CD4-positive, alpha-beta T cell (primary cell): ENCODE measurements at places on chromosomes 7 and 10. TPM values are rescaled to one million over a fixed set of nuclear protein-coding genes. Genes with fewer than 3 reads are reported as not detected.

DNA sequence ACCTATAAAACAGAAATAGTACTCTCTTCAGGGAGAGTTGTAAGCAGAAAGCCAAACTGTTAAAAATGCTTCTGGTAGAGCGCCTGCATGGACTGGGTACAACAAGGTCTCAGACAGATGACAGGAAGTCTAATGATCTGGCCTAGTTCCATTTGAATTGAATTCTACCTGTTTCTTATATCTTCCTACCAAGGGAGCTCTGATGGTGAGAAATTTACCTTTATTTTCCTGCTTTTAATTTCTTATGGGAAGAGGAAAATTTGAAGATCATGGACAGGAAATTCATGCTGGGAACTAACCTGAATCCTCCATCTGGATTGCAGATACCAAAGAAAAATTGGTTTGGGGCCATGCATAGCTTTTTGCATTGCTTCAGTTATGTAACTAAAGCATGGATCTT is 63.3 kb downstream of the BMPER start:
- no peak for DNase-seq

- no peak for DNase-seq
These were observed 35.1 kb upstream of the GARS1 start for GRCh38 chr7:30559611-30560010.

DNA sequence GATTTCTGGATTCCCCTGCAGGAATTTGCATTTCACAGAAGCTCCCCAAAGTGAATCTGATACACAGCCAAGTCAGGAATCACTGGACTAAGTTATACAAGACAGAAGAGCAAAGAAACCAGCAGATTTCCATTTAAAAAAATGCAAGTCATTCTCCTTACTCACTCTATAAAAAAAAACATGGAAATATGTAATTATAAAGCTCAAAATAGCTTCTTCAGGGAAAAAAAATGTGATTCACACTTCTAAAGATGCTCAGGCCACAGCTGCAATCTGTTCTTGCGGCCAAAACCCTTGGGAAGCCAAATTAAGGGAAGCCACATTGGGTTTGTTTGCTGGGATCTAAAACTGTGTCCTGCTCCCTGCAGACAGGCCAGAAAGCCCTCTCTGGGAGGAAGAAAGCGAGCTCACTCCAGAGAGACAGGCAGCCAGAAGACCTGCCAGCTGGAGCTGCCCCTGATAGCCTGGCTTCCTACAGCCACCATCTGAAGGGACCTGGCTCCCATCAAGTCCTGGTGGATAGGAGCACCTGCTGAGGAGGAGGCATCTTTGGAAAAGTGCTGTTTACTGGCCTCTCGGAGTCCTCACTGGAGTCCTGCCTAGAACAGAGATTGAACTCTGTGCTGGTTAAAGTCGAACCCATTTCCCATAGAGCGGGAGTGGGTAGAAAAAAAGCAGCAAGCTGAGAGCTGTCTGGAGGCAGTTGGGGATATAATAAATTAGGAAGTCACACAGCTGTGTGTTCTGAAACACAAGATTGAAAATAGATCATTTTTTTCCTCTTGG is 359.2 kb upstream of the AOAH start:
- no peak for DNase-seq

- DNase-seq = no peak
These were observed 1339.4 kb downstream of the XPNPEP1 start for GRCh38 chr10:108583877-108584276.

DNA sequence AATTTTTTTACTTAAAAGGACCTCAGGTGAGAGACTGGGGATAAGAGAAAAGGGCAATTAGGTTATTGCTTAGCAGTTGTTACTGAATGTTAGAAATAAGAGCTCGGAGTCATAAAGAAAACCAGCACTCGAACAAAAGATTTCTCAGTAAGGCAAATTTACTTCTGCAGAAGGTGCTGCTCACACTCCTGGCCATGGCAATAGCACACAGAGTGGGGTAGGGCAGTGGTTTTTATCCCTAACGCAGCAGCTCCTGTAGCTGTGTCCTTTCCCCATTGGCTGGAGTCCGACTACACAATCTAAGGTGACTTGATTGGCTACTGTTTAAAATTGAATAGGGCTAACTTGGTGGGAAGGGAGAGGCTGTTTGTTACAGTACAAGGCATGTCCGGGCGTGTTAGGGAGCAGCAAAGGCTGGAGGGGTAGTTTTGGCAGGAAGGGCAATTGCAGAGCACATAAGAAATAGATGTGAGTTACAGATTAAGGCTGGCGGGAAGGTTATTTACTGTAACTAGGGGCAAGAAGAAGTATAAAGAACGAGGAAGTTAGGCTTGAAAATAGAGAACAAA is 112.1 kb downstream of the AKR1D1 start:
- DNase-seq = no peak

GRCh38 chr7:42292991-42293521 is 56.0 kb upstream of the GLI3 start:
- no peak for DNase-seq

GRCh38 chr10:17989908-17990767 is 38.4 kb downstream of the SLC39A12 start:
- no peak for DNase-seq

DNA sequence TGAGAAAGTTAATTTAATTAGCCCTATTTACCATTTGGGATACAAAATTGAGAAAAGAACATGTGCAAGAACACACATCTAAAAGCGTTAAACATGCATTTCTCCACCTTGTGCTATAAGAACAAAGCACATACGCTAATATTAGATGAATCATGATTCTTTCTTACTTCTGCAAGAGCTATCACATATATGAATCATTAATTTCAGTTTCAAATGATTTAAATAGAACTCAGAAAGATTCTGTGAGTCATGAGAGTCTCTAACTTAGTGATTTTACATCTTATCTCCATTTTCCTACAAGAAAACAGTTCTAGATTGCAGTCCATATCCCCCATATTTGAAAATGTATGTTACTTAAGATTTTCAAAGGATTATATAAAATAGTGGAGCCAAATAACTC is 173.9 kb downstream of the RNLS start:
- DNase-seq = no peak

DNA sequence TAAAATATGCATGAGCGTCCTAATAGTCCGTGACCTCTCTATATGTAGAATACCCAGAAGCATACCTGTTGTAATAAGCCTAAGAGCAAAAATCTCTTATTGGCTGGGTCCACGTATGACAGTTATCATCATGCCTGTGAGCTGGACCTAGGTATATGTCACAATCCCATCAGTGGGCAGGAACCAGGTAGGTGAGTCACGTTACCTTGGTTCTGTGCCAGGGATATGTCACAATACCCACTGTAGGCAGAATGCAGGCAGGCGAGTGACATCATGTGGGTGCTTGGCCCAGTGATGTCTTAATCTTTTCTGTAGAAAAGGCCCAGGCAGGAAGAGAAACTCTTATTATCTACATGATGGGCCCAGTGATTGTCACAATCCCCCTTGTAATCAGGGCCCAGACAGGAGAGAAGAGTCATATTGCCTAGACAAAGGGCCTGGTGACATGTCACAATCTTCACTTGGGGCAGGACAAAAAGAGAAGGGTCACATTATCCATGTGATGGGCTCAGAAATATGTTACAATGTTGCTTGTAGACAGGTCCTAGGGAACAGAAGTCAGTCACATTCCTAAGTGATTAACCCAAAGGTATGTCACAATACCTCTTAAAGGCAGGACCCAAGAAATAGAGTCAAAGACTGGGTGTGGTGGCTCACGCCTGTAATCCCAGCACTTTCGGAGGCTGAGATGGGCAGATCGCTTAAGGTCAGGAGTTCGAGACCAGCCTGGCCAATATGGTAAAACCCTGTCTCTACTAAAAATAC is 12.9 kb upstream of the ZNF736 start:
- DNase-seq = no peak

DNA sequence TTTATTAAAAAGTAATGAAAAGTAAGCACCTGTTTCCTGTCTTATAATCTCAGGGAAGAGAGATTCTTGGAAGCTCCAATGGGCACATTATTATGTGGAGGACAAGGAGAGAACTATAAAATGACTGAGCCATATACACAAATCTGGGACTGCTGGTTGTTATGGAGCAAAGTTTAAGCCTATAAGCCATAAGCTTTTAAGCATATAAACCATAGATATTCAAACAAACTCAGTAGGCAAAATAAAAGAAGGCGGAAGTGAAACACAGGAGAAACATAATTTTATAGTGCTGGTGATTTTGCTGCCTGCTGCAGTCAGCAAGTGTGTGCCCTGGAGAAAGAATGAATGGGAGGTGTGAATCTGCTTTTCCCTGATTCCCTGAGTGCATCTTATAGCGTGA is 274.4 kb downstream of the KIF20B start:
- DNase-seq = no peak

- no peak for DNase-seq
These were observed 434.8 kb upstream of the MKI67 start for GRCh38 chr10:128560993-128561392.

DNA sequence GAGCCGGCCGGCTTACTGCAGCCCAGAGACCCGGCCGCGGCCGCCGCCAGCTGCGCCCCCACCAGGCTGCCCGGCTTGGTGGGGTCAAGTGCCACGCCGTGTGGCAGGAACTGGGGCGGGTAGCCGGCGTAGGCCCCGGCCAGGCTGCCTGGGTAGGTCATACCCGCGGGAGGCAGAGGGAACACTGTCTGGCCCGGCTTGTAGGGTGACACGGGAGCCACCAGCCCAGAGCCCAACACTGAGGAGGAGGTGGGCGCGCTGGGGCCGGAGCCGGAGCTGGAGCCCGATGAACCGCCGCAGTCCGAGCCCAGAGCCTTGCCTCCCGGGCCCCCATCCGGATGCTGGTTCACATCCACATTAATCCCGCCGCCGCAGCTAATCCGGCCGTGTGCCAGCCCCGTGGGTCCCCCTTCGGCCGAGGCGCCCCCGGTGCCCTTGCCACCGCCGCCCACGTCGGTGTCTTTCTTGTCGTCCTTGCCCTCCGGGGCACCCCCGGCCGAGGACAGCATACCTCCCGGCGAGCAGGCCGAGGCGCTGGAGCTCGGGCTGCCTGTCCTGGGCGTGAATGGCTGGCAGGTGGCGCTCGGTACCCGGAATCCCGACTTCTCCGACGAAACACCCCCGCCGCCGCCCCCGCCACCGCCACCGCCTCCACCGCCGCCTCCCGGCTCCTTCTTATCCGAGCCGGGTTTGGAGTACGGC is 2.0 kb downstream of the ZNF503 start:
- DNase-seq = no peak

DNA sequence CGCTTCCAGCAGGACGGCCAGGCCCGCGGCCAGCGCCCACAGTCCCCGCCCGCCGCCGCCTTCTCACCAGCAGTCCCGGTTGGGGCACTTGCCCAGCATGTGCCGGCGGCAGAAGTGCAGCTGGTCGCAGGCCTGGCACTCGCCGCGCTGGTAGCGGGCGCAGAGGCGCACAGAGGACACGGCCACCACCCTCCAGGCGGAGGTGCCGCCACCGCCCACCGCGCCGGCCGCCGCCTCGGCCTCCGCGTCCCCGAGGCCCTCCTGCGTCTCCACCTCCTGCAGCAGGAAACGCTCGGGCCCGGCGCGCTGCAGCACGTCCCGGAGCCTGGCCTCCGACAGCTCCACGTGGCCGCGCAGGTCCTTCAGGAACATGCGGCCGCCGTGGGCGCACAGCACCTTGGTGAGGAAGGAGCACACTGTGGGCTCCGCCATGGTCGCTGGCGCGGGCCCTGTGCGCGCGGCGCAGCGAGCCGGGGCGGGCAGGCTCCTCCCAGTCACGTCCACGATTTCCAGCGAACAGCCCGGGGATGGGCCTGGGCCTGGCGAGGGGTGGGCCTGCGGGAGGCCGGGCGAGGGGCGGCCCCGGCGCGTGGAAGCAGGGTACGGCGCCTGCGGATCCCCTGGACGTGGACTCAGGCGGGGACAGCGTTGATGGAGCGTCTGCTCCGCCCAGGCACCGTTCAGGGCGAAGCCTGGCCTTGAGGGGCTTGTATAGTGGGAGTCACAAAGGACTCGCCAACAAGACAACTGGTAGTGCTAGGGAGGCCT is at the start of gene ZC3HAV1L:
TSS of gene ZC3HAV1L (minus strand) at position 457 of the 768 bp plus-strand sequence. CDS start at position 432, 25 bp downstream.
- no peak for DNase-seq

GRCh38 chr10:89337484-89337883 is 9.7 kb downstream of the IFIT3 start:
- DNase-seq = peak; percentile 53

GRCh38 chr7:69773535-69774225 is 175.4 kb downstream of the AUTS2 start:
- no peak for DNase-seq

- DNase-seq = no peak
These were observed 157.4 kb downstream of the NXPH1 start for GRCh38 chr7:8590791-8591190.

- no peak for DNase-seq
These were observed 24.6 kb upstream of the DDX50 start for GRCh38 chr10:68876246-68877138.

DNA sequence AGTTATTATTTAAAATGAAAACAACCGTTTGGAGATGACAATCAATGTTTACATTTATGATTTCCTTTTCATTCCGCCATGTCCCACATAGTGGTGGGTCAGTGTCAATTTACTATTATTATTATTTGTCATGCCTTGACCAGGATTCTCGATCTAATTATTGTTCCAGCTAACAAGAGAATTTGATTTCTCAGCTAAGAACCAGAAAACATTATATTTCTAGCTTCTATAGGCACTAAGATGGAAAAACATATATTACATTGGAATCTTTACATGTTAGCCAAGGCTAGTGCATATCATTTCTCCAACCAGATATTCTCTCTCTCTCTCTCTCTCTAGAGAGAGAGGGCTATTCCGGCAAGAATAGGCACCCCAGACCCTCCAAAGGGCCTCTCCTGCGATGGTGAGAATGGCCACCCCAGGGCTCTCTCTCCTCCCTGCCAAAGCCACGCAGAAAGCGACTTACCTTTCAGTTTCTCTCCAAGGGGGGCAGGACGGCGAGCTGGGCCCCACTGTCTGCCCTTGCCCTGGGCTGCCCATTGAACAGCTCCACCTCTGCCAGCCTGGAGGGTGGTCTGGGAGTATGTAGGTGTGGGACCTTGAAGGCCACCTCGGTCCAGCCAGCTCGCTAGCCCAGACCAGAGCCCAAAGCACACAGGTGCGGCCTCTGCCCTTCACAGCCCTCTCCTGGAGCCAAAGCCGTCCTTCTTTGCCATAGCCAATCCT is 2.4 kb downstream of the HOXA3 start:
- DNase-seq = no peak

DNA sequence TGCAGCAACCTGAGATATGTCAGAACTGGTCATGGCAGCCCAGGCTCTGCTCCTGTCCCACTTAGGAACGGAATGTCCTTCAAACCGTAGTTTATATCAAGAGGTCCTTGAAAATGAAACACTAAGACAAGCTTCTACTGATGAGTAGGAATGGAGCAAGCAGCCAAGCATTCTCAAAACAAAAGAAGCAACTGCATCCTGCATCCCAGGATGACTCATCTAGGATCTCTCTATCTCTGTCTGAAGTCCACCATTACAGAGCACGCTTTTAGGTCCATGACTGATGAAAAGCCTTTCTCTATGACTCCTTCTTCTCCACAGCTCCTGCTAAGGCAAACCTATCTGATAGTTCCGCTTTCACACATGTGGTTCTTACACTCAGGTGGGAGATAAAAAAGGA is 16.3 kb downstream of the MBL2 start:
- no peak for DNase-seq

- no peak for DNase-seq
These were observed 87.2 kb upstream of the HPS1 start for GRCh38 chr10:98533746-98534445.

The PIP gene
- not detected for total RNA-seq

The CFAP43 gene
- not detected for total RNA-seq

The ACSM6 gene
- total RNA-seq = not detected

The TYW1B gene
- 3.6 TPM for total RNA-seq

The RAPGEF5 gene
- total RNA-seq = not detected

The GNB2 gene
- 91.9 TPM for total RNA-seq

The MLXIPL gene
- total RNA-seq = not detected

The SP8 gene
- total RNA-seq = not detected

The IGFBP3 gene
- 10.0 TPM for total RNA-seq

The OR6B1 gene
- not detected for total RNA-seq

The ANKRD30A gene
- total RNA-seq = not detected
